Cerebellar cortex (tissue), 1 donor: ENCODE measurements at places on chromosomes 16 and 17.

- DNase-seq: peak; percentile 78
Measured at GRCh38 chr17:17837966-17838962, 1.5 kb upstream of the SREBF1 start.

- no peak for DNase-seq
Measured at GRCh38 chr17:50326831-50327364, 19.0 kb upstream of the XYLT2 start.

DNA sequence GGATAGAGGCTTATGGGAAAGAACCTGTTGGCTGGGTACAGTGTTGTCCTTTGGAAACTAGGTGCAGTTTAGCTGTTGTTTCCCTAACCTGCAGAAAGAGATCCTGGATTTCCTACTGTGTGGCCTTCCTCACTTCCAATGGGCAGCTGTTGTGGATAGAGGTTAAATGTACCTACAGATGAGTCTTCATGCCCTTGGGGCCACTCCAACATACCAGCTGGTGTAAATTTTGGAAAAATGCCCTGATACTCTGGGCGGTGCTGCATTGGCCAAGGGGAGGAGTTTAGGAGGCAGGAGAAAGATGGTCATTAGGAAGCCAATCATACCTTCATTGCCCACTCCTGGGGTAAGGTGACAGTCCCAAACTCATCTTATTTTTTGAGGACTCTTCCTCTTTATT lies 70.2 kb downstream of the SNX11 start:
- DNase-seq: no peak

- DNase-seq: no peak
Measured at GRCh38 chr16:4399001-4399730, 17.2 kb downstream of the CORO7 start.

DNA sequence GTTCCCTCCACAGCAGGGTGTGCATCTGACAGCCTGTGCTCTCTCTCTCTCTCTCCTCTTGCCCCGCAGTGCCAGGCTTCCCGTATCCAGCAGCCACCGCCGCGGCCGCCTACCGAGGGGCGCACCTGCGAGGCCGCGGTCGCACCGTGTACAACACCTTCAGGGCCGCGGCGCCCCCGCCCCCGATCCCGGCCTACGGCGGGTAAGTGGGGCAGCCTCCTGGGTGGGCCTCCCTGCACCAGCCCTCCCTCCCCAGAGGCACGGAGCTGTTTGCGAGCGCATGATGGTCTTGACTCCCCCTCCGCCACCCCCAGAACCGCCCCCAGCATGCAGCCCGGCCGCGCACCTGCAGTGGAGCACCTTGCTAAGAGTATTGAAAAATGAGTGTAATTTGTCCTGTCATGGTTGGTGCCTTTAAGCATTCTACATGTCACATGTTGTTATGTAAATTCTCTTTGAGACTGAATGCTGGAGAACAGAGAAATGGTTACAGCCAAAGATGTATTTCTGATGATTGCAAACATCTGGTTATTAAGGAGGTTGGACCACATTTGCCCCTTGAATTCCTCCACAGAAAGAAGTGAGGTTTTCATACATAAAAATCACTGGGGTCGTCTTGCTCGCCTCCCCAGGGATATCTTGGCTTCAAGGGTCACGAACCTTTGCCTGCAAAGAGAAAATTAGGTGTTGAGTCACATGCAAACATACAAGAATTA lies 321.3 kb downstream of the RBFOX1 start:
- no peak for DNase-seq
